CD4-positive, alpha-beta T cell treated with Interleukin-15 for 4 hours (primary cell): ENCODE measurements at places on chromosomes 5 and 9.

DNA sequence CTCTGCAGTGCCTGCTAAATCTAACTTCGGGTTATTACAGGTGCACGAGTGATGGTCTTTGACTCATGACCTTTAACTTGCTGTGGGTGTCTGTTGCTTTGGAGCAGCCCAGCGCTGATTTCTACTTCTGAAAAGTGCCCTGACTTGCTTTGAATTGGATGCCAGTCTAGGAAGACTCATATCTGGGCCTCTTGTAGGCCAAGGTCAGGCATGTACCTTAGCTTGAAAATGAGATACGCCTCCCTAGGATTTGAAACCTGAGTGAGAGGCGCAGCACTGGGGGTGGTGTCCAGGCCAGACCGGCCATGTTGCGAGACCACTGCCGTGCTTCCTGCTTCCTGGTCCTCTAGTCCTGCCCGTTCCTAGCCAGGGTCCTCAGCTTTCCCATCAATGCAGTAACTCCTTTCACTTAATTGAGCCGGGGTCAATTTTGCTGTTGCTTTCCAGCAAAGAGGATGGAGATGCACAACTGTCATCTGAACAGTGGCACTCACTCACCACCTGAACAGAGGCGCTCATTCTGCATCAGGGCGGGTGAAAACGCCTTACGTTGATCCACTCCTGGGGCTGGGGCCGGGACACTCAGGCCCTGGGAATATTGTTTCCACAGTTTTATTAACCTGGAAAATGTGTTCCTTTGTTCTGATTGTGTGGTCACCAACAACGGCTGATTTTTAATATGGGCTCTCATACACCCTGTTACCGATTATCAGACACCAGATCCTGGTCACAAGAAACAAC is 14.3 kb downstream of the PCAT7 start:
- DNase-seq: no peak

- no peak for DNase-seq
These were observed 223.8 kb downstream of the EFNA5 start for GRCh38 chr5:107446972-107447371.

DNA sequence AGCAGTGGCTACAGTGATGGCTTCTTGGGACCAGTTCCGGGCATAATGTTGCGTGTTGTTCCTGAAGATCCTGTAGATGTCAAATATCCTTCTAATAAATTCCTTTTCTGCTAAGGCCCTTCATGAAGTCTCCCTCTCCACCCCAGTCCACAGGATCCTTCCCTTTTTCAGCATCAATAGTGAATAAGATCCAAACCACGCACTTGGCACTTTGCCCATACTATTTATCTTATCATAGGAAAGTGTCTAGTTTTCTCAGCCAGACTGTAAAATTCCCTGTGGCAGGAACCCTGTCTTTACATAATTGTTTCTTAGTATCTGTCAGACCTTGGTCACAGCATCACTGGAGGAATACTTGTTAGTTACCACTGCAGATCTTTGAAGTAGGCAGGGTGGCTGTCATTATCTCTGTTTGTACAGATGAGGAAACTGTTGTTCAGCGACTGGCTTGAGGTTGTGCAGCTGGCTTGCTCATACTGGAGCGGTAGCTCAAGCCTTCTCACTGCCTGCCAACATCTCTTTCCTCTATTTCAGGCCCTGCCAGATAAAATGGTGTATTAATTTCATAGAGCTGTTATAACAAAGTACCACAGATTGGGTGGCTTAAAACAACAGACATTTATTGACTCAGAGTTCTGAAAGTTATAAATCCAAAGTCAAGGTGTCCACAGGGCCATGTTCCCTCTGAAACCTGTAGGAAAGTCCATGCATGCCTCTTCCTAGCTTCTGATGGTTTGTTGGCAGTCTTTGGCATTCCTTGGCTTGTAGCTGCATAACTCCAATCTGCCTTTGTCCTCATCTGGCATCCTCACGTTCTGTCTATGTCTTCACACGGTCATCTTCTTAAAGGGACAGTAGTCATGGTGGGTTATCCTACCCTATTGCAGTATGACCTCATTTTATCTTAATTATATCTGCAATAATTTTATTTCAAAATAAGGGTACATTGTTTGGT is 33.5 kb upstream of the APC start:
- DNase-seq: no peak

- DNase-seq: no peak
These were observed 45.6 kb downstream of the TLE4 start for GRCh38 chr9:79617395-79617794.

DNA sequence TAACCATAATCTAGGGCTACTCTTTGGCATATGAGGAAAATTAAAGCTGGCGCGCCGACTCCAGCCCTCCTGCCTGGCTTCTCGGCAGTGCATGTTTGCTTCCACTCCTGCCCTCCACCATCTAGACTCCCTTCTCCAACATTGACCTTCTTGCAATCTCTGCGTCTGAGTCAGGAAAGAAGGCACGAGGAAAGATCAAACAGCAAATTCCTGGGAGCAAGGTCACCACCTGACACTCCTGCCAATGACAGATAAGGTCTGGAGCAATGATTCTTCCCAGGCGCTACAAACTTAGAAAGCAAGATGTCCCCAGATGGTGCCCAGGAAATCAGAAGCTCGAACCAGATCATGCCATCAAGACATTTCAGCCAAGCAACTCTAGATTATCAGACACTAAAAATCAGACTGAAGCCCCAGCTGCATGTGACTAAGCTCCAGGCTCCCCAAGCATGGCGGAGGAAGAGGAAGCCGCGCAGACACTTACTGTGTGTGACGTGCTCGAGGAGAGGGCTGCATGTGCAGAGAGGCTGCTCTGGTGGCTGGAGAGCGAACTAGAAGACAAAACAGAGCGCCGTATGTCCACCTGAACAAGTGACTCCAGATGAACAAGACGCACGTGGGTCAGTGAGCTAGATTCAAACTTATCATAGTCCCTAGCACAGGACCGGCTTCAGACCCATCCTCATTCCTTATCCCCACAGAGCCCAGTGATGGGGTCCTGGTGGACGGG is 115.3 kb downstream of the UBE2R2 start:
- no peak for DNase-seq
